ENCODE measurements at places on chromosomes 2 and 18.
A peak's percentile ranks its signal among the peaks of the same experiment; 100 is the strongest.

- DNase-seq, result no peak
Observed at GRCh38 chr2:88880441-88880953, 189.0 kb downstream of the RPIA start.

GRCh38 chr18:76496194-76496890 lies 1.3 kb upstream of the ZNF516 start:
- peak; percentile 65 for DNase-seq

- no peak for DNase-seq
Observed at GRCh38 chr2:177059293-177059692, 153.3 kb upstream of the HNRNPA3 start.

DNA sequence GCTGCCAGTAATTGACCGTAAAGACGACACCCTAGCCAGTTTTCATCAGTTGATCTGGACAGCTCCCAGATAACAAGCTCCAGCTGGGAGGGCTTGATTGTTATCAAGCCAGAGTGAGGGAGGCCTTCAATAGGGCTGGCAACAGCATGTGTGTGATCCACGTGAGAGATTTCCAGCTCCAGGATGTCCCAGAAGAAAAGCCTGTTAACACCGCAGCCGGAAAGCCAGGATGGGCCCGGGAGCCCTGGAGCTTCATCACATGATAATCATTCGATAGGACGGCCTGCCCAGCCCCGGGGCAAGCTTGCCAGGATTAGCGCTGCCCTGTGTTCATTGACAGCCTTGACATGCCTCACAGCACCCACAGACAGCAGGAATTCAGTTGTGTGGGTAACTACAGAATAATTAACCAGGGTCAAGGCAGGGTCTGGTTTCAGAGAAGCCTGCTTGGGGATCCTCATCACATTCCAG lies 182.5 kb downstream of the C1D start:
- no peak for DNase-seq

DNA sequence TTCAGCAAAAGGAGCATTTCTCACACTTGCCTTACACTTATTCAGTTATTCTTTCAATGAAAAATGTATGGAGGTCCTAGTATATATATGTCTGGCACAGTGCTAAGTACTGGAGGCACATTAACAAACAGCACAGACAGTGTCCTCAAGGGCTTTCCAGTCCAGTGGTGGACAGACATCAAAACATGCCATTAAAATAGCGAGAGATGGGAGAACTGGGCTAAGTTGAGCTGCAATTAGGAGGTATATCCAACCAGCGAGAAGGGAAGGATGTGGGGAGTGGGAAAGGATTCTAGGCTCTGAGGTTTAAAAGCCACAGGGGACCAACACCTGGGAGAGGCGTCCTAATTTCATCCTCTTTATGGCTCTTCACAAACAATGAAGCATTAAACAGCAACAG lies 127.5 kb upstream of the TTC39C start:
- no peak for DNase-seq

GRCh38 chr18:9038277-9038871 lies 64.1 kb upstream of the NDUFV2 start:
- DNase-seq, result no peak

GRCh38 chr2:125424266-125424785 lies 1231.6 kb upstream of the GYPC start:
- no peak for DNase-seq

- DNase-seq, result no peak
Observed at GRCh38 chr2:18926631-18927524, 337.5 kb upstream of the NT5C1B start.

GRCh38 chr2:10504370-10504993 lies 56.4 kb upstream of the ODC1 start:
- DNase-seq, result no peak

DNA sequence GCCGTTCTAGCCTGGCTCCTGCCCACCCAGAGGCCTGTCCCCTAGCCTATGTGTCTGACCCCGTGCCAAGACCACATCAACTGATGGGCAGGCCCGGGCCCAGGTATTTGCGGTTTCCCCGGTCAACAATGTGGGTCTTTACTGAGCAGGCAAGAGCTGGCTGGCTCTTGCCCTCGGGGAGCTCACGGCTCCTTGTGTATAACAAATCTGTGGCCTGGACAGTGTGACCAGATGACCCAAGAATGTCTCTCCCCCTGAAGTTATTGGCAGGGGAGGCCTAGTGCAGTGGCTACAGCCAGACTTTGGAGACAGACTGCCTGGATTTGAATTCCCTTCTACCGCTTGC lies 179.6 kb downstream of the KLHL29 start:
- DNase-seq, result no peak

DNA sequence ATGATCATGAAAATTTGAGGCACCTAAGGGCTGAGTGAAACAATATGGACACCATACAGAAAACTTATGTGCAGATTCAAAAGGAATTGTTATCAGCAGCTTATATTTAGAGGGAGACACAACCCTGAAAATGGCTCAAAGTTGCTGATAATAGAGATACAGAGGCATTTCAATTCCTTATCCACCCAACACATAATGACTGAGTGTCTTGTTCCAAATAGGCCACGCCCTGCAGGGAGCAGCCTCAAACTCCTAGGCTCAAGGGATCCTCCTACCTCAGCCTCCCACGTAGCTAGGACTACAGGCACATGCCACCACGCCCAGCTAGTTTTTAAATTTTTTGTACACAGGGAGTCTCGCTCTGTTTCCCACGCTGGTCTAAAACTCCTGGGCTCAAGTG lies 79.0 kb downstream of the LBH start:
- DNase-seq, result no peak

DNA sequence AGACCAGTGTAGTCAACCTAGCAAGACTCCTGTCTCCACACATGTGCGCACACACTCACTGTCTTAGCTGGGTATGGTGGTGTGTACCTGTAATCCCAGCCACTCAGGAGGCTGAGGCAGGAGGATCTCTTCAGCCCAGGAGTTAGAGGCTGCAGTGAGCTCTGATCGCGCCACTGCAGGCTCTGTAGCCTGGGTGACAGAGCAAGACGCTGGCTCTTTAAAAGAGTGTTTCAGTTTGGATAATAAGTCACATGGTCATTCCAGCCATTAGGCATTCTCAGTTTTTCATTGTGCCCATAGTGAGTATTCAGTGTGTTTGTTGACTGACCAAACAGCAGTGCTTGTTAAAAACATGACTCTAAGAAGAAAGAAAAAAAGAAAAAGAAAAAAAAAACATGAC lies 31.0 kb downstream of the RAB10 start:
- no peak for DNase-seq

DNA sequence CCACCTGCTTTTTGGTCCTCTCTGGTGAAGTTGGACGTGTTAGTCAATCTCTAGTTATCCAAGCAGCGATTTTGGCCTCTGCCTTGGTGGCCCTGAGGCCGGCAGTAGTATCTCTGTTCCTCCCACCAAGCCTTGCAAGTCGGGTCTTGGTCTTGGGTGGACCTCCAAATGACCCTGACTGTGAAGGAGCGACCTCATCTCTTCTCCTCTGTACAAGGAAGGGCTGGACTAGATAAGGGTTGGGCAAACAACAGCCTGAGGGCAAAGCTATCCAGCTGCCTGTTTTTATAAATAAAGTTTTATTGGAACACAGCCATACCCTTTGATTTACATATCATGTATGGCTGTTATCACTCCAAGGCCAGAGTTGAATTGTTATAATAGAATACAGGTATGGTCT lies 74.6 kb upstream of the FOSL2 start:
- no peak for DNase-seq

DNA sequence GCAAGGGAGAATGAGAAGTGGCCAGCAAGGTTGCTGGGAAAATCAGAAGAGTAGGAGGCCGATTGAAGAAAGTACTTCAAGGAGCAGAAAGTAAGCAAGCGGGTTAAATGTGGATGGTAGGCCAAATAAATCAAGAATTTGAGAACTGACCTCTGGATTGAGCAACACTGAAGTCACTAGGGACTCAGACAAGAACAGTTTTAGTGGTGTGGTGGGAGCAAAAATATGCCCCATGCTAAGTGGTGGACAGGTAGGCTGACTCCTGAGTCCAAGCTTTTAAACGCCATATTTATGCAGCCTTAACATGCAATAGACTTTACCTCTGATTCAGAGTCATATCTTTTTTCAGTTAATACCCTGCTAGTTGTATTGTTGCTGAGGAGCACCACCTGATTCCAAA lies 4.5 kb downstream of the TRABD2A start:
- no peak for DNase-seq

DNA sequence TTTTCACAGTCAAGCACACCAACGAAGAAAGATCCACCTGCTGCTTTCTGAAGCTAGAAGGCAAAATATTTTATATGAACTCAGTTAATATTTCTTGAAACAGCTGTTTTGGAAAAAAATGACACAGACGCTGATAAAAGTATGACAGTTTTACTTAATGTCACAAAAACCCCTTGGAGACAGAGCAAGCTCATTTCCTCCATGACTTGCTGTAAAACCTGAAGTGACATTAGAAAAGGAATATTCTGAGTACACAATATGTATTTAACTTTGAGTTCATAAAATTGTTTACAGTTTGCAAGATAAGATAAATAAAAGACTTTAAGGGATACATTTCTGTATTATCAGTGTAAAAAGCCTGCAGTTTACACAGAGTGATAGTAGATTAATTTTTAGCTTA lies 105.4 kb downstream of the DSEL start:
- DNase-seq, result no peak

- DNase-seq, result no peak
Observed at GRCh38 chr2:235480614-235481013, 13.2 kb upstream of the AGAP1 start.

GRCh38 chr18:38358805-38359657 lies 793.4 kb upstream of the CELF4 start:
- no peak for DNase-seq

DNA sequence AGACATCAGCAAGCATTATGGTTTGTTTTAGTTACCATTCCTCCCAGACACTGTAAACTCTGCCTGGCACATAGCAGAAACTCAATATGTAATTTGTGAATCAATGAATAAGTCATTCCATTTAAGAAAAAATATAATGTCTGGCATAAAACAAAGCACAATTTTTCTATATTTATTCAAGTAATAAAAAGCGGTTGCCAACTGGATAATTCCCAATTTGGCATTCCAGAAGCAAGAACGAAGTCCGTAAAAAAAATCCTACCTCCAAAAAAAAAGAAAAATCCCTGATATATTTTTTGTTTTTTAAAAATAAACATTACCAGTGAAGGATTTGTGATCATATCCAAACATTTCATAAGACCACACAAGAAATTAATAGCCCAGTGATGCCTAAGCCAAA lies 351.3 kb upstream of the LRRTM4 start:
- DNase-seq, result no peak

DNA sequence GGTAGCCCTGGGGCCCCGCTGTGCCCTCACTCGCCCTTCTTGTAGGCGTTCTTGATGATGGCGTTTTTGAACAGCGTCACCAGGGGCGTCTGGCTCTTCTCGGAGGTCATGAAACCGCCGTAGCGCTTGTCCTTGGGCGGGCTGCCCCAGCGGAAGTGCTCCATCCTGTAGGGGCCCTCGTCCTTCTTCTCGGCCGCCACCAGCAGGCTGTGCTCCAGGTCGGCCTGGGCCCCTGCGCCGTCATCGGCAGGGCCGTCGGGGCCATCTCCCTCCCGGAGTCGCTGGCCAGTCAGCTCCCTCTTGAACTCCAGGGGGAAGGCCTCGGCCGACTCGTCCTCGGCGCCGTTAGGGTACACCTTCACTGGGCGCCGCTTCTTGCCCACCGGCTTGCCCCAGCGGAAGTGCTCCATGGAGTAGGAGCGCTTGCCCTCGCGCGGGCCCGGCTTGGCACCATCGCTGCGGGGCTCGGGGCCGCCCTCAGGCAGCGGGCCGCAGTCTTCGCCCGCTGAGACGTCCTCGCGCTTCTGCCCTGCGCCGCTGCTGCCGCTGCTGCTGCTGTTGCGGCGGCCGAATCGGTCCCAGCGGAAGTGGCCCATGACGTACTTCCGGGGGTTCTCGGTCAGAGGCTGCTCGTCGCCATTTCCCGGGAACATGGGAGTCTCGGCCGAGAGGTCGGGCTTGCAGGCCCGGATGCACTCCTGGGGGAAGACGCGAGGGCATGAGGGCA lies 7.2 kb downstream of the POMC start:
- peak; percentile 77 for DNase-seq

- no peak for DNase-seq
Observed at GRCh38 chr2:143522699-143523098, 393.5 kb downstream of the ARHGAP15 start.

DNA sequence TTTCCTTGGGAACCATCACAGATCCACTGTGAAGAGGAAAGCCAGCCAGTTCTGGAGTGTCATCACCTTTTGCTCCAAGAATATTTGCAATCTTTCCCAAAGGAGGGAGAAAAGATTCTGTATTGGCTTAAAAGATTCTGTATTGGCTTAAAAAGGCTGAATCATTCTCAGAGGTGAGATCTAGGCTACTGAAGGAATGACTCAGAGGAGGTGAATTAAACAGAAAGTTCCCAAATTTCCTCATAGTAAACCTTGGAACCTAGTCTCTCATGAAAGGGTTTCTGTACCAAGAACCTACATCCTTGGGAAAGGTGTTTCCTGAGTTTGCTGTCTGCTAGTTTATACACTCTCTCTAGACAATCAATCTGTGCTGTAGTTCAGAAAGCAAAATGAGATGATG lies 34.1 kb upstream of the GRB14 start:
- no peak for DNase-seq

GRCh38 chr2:135975702-135976101 lies 9.7 kb downstream of the DARS1 start:
- DNase-seq, result no peak

DNA sequence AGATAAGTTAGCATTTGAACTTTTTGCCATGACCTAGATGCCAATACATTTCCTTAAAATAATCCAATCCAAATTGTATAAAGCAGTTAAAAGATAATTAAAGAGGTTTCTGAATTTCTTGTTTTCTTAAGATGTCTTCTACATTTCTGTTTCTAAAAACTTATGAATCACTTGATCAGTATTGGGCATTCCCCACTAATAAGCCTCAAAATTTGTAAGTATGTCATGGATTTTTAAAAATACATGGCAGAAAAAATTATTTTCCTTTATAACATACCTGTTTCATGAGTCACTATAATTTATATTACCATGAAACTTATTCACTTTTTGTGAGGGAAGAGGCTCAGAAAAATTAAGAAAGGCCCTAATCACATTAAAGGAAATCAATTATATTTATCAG lies 90.3 kb upstream of the TFPI start:
- no peak for DNase-seq

- no peak for DNase-seq
Observed at GRCh38 chr2:85524336-85524908, 14.5 kb upstream of the MAT2A start.

DNA sequence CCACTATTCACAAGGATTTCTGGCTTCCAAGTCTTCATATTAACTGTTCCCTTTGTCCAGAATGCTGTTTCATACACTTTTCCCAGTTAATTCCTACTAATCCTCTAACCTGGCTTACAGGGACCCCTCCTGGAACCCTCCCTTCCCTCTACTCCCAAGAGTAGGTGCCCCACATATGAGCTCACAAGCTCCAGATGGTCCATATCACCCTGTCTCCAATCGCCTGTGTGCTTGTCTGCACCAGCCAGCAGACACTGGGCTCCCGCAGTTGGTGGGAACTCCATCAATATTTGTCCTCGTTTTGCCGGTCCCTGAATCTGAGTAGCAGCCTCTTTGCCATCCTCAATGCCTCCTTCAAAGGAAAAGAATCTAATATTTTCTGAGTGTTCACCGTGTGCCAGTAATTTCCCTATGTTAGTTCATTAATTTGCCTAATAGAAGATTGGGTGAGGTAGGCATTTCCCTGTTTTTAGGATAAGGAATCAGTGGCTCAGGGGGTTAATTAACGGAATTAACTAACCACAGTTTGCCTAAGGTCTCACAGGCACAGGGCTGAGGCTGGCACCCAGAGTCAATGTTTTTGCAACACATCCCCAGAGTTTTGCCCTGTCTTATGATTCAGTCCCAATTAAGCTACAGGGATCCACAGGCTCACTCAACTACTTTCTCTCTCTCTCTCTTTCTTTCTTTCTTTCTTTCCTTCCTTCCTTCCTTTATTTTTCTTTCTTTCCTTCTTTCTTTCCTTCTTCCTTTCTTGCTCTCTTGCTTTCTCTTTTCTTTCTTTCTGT lies 141.6 kb upstream of the CYP1B1 start:
- no peak for DNase-seq

All from liver (tissue), 10 donors.